Type B pancreatic cell (in vitro differentiated cells): ENCODE measurements at places on chromosomes 3 and 15.

DNA sequence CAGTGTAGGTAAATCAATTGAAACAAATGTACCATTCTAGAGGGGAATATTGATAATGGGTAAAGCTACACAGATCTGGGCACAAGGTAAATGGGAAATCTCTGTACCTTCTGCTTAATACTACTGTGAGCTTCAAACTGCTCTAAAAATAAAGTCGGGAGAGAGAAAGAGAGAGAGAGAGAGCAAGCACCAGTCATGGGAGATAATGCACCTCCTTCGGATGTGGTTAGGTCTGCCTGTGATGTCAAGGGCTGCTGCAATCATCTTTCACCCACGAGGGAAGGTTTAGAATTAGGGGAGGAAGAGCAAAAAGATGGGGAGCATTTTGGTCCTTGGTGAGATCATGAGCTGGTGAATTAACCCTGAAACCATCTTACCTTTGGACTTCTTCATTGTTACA lies 219.1 kb downstream of the ZNF385D start:
- DNase-seq = no peak

- DNase-seq = no peak
These were observed 1.7 kb downstream of the SYNM start for GRCh38 chr15:99106417-99107220.

DNA sequence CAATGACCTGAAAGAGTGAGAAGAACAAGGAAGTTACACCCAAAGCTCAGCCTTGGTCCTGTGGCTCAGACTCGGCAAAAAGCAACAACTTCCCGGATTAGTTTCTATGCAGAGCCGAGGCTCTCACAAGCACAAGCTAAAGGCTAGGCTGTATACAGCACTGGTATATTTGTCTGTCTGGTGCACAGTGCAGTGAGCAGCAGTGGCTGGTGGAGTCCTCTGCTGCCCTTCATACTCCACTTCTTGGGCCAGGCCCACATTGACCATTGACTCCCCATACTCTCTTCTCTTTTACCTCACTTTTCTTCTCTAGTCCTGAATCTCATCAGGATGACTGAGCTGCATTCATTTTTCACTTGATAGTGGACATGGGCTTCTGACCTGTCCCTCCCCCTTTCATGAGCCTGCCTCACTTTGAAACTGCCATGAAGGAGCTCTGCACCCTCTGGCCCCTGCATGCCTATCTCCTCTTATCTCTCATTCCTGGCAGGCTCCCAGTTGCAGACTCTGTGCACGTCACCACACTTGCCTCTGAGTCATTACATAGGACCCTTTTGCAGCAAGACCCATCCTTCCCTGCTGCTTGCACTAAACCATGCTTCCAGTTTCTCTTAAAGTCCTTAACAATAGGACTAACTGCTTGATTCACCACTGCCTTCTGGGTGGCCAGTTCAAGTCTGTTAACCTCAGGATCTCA lies 379.3 kb downstream of the NTRK3 start:
- DNase-seq = no peak

DNA sequence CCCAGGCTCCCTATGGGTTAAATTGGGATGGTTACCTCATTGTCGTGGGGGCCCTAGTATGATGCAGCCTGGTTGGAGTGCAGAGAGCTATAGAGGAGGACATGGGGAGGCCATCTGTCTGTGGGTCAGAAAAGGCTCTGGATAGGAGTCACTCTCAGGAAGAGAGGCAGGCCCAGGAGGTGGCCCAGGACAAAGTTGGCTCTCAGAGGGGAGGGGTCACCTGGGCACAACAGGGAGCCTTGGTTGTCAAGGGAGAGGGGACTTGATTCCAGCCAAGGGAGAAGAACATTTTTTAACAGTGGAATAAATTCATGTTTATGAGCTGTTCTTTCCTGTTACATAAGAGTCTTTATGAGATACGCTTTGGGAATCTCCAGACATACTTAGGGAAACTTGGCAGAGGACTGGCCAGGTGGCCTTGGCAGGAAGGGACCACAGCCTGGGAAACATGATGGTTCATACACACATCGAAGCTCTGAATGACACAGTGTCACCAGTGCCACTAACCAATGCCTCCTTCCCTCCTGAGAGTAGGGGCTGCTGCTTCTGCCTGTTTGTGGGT lies 27.5 kb upstream of the LCTL start:
- DNase-seq = no peak

DNA sequence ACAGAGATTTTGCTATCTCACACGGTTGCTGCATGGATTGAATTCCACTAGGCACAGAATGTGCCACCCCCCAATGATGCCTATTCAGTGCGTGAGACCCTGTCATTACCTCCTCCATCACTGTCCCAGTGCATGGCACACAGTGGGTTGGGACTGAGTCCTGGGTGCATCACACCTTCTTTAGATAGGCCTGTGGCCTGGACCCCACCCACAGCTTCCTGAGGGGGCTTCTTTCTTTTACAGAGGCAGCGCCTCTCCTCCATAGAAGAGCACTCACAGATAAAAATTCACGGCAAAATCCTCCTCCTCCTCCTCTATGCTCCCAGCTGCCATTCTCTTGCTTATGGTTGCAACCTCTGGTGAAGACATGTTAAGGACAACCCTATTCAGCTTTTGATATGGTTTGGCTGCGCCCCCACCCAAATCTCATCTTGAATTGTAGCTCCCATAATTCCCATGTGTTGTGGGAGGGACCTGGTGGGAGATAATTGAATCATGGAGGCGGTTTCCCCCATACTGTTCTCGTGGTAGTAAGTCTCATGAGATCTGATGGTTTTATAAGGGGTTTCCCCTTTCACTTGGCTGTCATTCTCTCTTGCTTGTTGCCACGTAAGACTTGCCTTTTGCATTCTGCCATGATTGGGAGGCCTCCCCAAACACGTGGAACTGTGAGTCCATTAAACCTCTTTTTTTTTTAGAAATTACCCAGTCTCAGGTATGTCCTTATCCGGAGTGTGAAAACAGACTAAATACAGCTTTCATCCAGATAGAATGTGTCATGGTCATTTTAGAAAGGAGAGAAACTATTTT lies 147.6 kb downstream of the KLF13 start:
- DNase-seq = no peak

DNA sequence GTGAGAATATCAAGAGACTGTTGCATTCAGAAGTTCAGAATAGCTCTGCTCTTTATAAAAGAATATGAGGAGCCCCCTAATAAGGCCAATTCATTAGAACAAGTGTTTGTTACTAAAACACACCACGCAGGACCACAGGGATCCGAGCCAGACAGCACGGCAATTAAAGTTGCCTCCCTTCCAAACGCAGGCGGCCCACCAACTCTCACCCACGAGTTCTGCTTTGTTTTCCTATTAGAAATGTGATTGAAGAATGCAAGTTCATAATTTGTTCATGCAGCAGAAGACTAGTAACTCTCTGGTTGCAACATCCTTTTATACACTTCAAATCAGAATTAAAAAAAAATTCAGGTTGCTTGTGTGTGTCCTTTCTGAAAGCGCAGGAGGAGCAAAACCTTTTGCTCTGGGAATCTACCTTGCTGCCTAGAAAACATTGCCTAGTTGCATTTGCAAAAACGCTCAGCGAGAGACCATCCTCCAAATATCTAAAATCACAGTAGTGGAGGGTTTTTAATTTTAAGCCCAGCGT lies 1044.1 kb upstream of the NR2F2 start:
- no peak for DNase-seq
